ENCODE measurements at places on chromosomes 12 and 14. TPM values are rescaled to one million over a fixed set of nuclear protein-coding genes. Genes with fewer than 3 reads are reported as not detected.

Gene PARP11
- 16.7 TPM for total RNA-seq

Gene NDUFA12
- 66.1 TPM for total RNA-seq

Gene TAS2R19
- 9.3 TPM for total RNA-seq

Gene SIX1
- 5.2 TPM for total RNA-seq

Gene GNG2
- total RNA-seq, result 180 TPM

Gene ST8SIA1
- total RNA-seq, result 5.5 TPM

- no peak for DNase-seq
Measured at GRCh38 chr14:103896578-103896977, 31.7 kb upstream of the TDRD9 start.

DNA sequence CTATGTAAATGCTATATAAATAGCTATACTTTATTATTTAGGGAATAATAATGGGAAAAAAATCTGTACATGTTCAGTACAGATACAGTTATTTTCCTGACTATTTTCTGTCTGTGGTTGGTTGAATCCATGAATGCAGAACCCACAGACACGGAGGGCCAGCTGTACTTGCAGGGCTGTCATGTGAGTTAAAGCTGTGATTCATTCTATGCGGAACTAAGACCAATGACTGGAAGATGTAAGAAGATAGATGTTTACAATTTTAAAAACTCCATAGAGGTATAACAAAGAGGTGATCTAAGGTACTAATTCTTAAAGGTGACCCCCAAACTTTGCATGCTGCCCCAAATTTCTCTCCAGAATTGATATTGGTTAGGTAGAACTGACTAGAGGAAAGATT, 14.6 kb downstream of the PCNX4 start:
- DNase-seq, result no peak

DNA sequence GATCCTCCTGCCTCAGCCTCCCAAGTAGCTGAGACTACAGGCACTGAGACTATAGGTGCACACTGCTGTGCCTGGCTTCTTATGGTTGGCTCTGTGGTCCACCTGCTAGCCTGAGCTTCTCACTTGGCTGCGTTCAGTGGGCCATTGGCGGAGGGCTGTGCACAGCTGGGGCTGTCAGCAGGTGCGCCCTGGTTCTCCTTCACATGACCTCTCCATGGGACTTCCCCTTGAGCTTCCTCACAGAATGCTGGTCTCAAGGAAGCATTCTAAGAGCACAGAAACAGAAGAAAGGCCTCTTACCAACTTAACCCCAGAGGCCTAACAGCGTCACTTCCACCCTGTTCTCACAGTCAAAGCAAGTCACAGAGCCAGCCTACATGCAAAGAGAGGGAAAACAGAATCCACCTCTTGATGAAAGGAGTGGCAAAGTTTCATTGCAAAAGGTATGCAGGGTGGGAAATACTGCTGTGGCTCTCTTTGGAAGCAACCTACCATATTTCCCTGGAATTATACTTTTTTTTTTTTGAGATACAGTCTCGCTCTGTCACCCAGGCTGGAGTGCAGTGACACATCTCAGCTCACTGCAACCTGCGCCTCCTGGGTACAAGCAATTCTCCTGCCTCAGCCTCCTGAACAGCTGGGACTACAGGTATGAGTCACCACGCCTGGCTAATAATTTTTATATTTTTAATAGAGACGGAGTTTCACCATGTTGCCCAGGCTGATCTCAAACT, 9.3 kb downstream of the RILPL2 start:
- DNase-seq, result no peak

DNA sequence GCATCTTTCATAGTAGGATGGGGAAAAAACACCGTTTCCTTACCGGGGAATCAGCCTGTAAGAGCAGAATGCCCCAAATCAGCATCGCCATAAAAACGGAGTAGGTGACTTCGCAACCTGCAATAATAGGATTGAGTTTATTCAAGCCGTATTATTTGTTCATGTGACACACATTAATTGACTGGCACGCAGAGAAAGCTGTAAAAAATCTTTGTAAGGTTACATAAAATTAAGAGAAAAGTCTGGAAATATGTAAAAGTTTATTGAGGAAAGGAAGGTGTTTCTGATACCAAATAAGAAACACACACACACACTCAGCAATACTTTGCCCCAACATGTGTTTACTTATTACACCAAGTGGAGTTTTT, 628 bp upstream of the CAPRIN2 start:
- no peak for DNase-seq

- DNase-seq, result no peak
Measured at GRCh38 chr14:104687601-104688504, 1.6 kb upstream of the INF2 start.

- DNase-seq, result no peak
Measured at GRCh38 chr12:120842595-120842994, 61.6 kb downstream of the SPPL3 start.

- no peak for DNase-seq
Measured at GRCh38 chr12:45121224-45121623, 70.3 kb upstream of the DBX2 start.

- DNase-seq, result no peak
Measured at GRCh38 chr14:40188006-40188405, 755.8 kb upstream of the FBXO33 start.

GRCh38 chr12:59839514-59839913, 243.7 kb downstream of the SLC16A7 start:
- DNase-seq, result no peak

GRCh38 chr14:75982266-75983018, 647 bp upstream of the TGFB3 start:
- peak; percentile 93 for DNase-seq

GRCh38 chr12:47307680-47308399, 228.1 kb upstream of the AMIGO2 start:
- DNase-seq, result no peak

DNA sequence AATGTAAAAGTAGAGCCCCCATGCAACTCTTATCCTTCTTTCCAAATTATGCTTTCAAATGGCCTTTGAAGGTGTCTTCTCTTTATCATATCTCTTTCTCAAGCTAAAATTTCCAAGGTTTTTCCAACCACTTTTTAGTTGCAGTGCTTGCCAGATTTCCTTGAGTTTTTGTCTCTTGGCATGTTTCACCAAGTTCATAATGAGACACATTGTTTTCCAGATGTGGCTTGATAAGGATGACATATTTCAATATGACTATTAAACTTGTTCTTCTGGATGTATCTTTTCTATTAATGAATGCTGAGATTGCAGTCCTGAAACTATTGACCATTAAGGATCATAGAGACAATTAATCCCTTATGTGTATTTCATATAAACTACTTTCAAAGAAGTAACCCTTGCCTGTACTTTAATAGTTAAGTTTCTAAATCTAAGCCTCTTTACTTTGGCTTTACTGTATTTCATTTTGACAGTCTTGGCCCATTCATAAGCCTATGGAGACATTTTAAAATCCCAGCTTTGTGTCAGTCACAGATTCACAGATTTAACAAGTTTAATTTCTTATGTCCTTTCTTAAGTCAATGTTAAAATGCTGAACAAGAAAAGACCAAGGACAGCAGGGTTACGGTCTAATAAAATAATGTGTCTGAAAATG, 151.5 kb downstream of the LRFN5 start:
- DNase-seq, result no peak

DNA sequence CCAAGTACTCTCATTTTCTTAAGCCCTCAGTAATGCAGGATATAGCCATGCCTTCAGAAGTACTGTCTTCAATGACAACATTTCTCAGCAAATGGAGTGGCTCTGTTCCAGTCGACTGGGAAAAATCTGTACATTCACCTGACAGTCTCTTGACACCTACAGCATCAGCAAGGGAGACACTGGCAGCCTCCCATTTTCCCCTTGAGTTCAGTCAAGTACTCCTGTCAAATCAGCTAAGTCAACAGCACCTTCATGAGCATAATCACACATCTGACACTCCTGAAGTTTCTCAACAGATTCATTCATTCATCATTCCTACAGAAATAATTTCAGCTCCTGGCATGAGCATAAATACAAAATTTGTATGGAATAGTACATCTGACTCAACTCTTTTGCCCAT, 46.1 kb downstream of the INTS13 start:
- DNase-seq, result no peak

- DNase-seq, result no peak
Measured at GRCh38 chr12:3310271-3311026, 180.6 kb upstream of the PRMT8 start.

GRCh38 chr12:71201136-71201679, 43.4 kb upstream of the TSPAN8 start:
- DNase-seq, result no peak

- DNase-seq, result no peak
Measured at GRCh38 chr12:124406043-124406442, 111.2 kb downstream of the RFLNA start.

All from sciatic nerve (tissue), 2 donors.